Activated CD4-positive, alpha-beta T cell treated with anti-CD3 and anti-CD28 coated beads, Interleukin-2, amount 50 U/mL, for 4 hours (primary cell): ENCODE measurements at places on chromosomes 13 and 19.

- DNase-seq, result no peak
These were observed 64.7 kb downstream of the ZNF823 start for GRCh38 chr19:11674067-11674492.

DNA sequence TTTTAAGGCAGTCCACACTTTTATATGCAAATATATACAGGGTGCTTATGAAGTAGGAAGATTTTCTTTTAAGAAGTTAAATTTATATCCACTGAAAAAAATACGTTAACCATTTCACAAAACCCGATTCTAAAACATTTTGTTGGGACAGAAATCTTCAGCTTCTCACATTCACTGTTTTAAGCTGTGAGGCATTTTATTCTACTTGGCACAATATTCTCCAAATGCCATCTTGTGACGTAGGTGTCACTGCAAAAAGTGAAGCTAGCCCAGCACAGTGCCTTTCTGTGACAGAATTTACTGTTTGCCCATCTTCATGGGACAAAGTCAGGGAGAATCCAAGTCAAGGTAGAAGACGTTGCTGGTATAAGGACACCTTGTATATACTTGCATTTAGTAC lies 94.5 kb upstream of the SLC15A1 start:
- no peak for DNase-seq

DNA sequence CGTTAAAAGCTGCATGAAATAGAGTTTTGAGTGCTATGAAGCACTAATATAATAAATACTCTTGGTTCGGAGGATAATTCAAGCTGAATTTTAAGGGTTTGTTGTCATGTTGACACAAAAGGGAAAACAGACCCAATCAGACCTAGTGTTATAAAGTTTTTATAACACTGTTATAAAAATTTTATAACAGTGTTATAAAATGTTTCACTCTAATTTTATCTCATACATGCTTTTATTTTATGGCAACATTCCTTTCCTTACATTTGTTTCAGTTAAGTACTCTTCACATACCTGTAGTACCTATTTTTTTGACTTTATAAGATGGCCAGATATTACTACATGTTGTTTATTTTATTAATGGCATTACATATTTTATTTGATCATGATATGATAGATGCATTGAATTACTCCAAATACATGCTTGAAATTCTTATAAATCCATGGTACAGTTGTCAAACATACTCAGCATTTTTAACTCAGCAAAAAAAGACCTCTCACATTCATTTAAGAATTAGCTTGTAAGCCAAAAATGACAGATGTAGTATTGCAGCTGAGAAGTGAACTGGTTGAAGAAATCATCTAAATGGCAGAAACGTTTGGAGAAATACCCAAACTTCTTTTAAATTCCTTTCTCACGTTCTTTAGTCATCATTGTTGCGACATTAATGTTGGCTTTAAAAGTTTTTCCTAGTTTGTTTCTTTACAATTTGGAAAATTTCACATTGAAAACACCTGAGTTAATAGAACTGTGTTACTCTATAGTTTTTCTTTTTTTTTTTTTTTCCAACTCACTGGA lies 104.5 kb downstream of the PIBF1 start:
- no peak for DNase-seq

DNA sequence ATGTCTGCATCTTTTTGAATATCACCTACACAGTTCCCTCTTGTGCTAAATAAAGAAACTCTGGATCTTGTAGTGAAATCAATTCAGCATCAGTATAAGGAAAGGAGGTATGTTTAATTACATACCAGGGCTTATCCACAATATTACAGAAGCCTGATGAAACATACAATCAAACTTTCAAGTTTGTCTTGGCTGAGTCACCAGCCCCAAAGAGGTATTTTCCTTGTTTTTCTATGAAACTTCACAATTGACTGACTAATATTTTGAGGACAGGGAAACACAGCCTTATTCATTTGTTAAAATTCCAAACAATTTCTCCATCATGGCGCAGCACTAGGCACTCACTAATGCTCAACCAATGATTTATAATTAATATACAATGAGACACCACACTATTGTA lies 952.4 kb downstream of the PCDH17 start:
- DNase-seq, result no peak

DNA sequence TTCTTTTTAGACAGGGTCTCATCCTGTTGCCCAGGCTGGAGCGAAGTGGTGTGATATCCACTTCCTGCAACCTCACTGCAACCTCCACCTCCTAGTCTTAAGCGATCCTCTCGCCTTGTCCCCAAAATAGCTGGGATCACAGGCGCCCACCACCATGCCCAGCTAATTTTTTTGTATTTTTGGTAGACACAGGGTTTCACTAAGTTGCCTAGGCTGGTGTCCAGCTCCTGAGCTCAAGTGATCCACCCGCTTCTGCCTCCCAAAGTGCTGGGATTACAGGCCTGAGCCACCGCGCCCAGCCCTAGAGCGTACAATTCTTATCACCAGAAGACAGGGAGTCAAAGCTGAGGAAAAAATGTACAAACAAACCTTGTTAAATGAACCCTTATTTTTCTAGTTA lies 4.5 kb upstream of the ELOF1 start:
- DNase-seq, result no peak

DNA sequence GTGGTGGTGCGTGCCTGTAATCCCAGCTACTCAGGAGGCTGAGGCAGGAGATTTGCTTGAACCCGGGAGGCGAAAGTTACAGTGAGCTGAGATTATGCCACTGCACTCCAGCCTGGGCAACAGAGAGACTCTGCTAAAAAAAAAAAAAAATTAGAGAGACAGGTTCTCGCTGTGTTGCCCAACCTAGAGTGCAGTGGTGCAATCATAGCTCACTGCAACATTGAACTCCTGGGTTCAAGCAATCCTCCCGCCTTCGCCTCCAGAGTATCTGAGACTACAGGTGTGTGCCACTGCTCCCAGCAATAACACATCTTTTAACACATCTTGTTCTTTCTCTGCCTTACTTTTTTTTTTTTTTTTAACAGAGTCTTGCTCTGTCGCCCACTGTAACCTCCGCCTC lies 32.7 kb downstream of the CLEC17A start:
- no peak for DNase-seq

GRCh38 chr19:5037936-5038335 lies 69.0 kb downstream of the KDM4B start:
- no peak for DNase-seq
